ENCODE measurements at places on chromosomes 6 and 20. TPM values are rescaled to one million over a fixed set of nuclear protein-coding genes. Genes with fewer than 3 reads are reported as not detected.

- peak; percentile 8 for DNase-seq
Measured at GRCh38 chr6:9745966-9746365, 668.9 kb downstream of the TFAP2A start.

GRCh38 chr20:35312318-35312717 is 20.1 kb upstream of the FAM83C start:
- peak; percentile 99 for DNase-seq

DNA sequence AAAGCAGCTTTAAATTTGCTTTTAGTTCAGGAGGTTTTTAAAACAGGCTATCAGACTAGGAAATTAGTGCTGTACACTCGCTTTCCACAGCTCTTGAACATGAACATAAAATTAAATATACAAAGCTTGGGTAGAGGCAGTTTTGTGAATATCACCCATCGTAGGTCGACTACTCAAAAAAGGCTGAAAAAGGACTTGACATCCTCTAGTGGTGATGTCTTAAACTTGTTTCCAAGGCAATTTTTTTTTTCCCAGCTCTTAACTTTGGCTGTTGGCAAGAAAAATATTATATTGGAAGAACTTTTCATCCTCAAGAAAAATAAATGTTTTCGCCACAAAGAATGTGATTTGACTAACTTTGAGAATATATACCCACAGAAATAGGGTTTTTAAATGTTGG is 2.9 kb downstream of the MAP7 start:
- DNase-seq: peak; percentile 43

DNA sequence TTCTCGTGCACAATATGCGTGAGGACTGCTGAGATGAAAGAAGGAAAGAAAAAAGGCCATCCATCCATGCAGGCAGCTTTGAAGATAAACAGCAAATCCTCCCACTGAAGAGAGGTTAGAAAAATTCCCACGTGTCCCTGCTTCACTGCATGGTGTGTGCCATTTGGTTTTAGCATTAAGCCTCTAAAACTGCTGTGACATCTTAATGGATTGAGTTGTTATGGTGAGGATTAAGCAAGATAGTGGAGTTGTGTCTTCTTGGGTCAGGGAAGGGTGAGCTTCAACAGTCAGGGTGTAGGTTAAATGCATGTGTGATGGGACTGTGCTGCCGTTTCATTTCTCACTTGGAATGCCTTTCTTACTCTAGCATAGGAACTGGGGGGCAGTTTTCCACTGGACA is 50.5 kb downstream of the ZNF831 start:
- DNase-seq: no peak

DNA sequence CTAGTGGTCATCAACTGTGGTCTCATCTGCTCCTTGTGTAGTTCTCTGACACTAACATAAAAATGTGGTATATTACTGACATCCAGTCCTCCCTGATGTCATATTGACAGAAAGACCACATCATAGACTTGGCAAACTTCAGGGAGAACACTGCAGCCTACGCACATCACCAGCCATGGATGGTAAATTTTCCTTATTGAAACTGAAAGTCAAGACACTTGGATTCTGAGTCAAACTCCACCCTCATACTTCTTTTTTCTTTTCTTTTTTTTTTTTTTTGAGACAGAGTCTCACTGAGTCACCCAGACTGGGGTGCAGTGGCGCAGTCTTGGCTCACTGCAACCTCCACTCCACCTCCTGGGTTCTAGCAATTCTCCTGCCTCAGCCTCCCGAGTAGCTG is 25.4 kb downstream of the NDRG3 start:
- peak; percentile 37 for DNase-seq

DNA sequence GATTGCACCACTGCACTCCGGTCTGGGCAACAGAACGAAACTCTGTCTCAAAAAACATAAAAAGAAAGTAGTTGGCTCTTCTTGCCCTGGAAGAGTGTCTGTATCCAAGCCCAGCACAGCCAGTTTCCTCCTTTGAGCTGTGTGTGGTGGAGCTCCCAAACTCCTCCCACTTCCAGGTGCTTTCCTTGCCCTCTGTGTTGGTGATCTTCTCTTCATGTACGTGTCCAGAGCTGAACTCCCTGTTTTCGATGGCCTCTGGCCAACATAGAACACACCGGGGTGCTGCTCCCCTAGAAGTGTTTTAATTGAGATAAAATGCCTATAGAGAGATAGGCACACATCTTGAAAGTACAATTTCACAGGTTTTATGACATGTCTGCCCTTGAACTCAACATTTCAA is 16.7 kb upstream of the SGK2 start:
- DNase-seq: no peak

GRCh38 chr6:1871724-1872315 is 262.1 kb downstream of the FOXC1 start:
- no peak for DNase-seq

DNA sequence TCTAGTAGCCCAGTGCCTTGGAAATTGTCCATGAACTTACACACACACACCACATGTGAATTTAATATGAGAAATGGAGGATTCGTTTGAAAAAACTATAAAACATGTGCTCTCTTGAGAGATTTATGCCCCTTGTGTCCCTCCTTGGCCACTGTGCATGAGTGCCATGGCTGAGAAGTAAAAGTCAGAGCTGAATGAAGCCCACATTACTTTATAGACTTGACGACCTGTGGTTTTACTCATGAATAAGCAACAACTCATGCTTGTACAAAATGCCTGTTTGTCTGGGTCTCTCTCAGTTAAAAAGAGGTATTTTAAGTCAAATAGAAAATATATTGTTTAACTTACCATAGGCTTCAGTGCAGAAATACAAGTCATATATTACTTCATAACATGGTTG is 102.7 kb downstream of the KCNQ5 start:
- peak; percentile 65 for DNase-seq

- peak; percentile 40 for DNase-seq
Measured at GRCh38 chr6:142950291-142950690, 5.3 kb upstream of the HIVEP2 start.

DNA sequence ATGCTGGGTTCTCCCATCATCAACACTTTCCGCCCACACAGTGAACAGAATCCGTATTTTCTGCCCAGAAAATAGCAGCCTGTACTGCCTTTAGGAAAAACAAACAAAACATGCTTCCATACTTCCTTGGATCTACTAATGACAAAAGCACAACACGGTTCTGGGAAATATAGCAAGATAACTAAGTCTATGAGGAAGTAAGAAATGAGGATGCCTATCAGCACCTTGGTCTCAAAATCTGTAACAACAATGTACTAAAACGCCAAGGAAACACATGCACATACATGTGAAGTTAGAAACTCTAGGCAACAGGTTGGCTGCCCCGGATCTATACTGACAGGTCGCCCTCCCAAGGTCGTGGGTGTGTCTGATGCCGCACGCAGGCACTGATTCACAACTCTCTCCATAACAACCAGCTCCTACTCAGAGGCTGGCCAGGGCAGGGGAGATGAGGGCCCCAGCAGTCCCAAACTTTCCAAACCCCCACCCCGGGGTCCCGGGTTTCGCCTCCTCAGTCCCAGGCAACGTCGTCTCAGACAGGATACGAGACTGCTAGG is 710 bp downstream of the BTBD9 start:
- DNase-seq: peak; percentile 65

DNA sequence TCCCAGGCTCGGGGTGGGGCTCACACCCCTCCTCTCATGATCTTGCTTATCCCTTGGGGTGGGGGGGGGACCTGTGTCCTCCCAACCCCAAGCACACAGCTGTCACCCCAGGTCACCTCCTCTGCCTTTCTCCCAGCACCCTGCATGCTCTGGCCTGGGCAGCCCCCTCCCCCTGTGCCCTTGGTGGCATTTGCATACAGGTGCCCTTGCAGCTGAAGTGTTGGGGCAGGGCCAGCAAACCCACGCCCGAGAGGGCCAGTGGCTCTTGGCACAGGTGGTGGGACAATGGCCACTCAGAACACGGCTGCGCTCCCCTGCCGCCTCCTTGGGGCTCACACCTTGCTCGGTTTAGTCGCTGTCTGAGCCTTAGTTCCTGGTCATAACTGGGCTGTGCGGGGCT is 11.3 kb upstream of the MYT1 start:
- no peak for DNase-seq

DNA sequence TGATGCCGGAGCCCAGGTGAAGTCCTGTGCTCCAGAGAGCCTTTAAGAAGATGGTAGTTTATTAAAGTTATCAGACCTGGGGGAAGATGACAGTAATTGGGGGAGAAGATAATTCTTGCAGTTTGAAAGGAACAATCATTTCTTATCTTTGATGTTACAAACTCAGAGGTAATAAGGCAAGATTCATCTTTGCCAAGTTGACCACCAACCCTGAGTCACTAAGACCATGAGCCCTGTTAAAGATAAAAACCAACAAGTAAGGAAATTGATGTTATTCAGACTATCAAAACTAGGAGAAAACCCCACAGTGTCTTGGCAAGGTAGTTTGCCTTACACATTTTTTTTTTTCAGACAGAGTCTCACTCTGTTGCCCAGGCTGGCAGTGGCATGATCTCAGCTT is 73.1 kb downstream of the MKKS start:
- peak; percentile 68 for DNase-seq

Gene TRDN
- 0.12 TPM for total RNA-seq

Gene MYH7B
- total RNA-seq: 0.05 TPM

Gene SEL1L2
- not detected for total RNA-seq

Gene SPATA2
- 4.1 TPM for total RNA-seq

Gene CST4
- not detected for total RNA-seq

Gene MLN
- total RNA-seq: not detected

Gene GNAS
- 1,151 TPM for total RNA-seq

Gene EPB41L2
- total RNA-seq: 36.1 TPM

Gene CCM2L
- not detected for total RNA-seq

Gene ZBTB46
- total RNA-seq: 2.5 TPM

Gene SLC17A4
- not detected for total RNA-seq

Gene RWDD2A
- total RNA-seq: 1.9 TPM

Gene HLA-DOB
- total RNA-seq: 5.7 TPM

Gene TUBB2B
- 60.1 TPM for total RNA-seq

Gene OLIG3
- not detected for total RNA-seq
